HFF-Myc (cell line): ENCODE measurements at places on chromosomes 7 and 10.

DNA sequence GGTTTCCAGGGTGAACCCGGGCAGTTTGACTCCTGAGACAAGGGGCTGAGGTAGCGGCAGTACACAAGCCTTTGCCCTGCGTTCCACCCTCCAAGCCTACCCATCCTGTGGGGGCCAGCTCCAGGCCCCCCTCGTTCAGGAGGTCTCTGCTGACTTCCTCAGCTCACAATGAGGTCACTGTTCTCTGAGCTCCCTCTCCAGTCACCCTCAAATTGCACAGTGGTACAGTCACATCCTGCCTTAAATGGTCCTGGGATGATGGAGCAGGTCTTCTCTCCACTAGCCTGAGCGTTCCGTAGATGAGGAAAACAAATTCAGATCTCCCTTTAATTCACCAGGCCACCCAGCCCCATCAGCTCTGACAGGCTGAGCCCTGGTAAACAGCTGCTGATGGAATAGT lies 90.2 kb downstream of the SH3PXD2A start:
- no peak for DNase-seq

GRCh38 chr10:47176903-47177868 lies 122.8 kb upstream of the GDF10 start:
- DNase-seq, result no peak

- DNase-seq, result no peak
Measured at GRCh38 chr7:13181216-13181615, 493.8 kb downstream of the ARL4A start.

DNA sequence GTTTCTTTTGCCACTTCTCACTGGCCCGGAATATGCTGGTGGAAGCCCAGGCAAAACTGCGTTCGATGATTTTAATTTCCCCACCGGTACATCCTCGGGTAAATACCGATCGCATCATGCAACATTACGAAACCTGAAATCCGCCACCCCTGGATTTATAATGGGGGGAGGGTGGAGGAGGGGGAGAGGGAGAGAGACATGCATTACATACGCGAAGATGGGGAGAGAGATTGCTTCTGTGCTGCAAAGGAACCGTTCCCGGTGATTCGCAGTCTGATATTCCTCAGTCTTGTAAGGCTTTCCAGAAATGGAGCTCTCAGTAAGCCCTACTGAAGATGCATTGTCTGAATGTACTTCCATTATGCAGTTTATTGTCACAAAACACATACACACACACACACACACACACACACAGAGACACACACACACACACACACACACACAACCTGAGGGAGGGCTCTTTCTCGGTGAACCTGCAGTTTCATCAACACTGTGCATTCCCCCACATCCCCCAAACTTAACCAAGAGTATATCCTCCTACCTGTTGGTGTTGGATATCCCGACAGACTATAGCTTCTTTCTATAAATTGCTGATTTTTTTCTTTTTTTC lies 741 bp downstream of the GPR85 start:
- no peak for DNase-seq

DNA sequence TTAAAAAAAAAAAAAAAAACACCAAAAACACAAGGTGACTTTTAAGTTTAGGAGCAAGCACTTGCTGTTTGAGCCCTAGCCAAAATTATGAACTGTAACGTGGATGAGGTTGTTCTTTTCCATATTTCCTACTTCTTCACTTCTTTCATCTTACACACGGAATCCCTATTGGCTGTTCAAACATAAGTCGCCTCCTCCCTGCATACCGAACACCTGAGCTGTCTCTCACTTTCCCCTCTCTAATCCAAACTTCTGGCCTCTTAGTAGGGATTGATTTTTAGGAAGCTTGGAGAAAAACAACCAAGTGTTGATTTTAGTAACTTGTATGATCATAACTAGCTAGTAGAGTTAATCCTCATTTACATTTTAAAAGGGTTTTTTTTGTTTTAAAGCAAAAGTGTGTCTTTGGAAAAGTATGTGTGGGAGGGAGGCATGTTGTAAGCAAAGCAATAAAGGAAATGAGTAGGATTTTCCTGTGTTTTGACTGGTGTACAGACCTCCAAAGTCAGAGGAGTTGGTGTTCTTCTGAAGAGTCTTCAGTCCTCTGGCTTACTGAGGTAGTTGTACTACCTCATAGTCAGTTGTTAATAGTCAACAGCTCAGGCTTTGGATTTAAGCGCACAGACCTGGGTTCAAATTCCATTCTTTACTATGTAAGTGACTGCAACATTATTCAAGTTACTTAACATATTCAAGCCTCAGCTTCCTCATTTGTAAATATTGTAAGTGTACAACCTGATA lies 39.3 kb downstream of the RABGEF1 start:
- DNase-seq, result no peak

- DNase-seq, result no peak
Measured at GRCh38 chr7:106978425-106979420, 65.8 kb upstream of the PRKAR2B start.
